Testis (tissue), 5 donors: ENCODE measurements at places on chromosomes 7 and 10.

DNA sequence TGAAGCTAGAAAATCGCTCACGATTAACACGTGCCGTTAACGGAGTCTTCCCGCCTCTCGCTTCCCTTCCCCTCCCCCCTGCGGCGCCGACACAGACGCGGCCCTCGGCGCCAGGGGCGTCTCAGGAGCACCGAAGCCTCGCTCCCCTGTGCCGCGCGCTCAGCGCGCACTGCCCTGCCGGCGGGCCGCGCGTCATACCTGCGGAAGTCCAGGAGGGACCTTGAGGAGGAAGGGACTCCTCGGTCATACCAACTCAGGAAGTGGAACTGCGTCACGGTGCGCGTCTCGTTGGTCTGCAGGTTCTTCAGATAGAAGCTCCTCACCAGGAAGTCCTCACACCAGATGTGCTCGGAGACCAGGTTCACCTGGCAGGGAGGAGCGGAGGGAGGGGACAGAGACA is 239.6 kb downstream of the DNAJB6 start:
- peak; percentile 52 for DNase-seq

DNA sequence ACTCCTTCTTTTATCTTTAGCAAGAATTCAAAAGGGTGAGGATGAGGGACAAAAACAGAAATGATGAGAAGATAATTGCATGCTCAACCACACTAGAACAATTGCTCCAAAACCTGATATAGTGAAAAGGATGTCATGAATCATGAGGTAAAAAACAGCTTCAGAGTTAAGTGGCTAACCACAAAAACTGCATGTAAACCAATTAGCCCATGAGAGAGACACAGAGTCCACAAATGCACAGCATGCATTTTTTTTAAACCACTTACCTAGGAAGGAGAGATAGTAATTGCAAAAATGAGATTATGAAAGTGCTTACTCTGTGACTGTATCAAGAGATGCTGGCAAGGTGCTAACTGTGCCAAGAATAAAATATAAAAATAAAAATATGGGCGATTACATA is 132.9 kb downstream of the MBL2 start:
- no peak for DNase-seq

DNA sequence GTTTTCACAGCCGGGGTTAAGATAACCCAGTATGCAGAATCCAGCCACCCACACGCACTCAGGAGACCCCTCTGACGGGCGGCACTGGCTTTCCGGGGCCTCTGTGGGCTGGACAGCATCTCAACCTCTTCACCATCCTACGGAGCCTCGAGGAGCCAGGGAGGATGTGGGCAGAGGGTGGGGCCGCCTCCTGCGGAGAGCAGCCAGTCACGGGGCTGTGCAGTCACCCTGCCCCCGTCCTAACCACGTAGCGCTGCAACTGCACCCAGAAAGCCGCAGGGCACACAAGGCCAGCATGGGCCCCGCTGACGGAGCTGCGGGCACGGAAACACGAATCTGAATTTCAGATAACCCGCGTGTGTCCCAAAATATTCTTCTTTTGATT is 270.3 kb downstream of the ELFN1 start:
- DNase-seq, result peak; percentile 62

- no peak for DNase-seq
These were observed 197.6 kb downstream of the WDR37 start for GRCh38 chr10:1253523-1254353.

GRCh38 chr10:97651773-97652172 is 11.3 kb downstream of the PI4K2A start:
- DNase-seq, result no peak

- DNase-seq, result no peak
These were observed 730.9 kb downstream of the GRID1 start for GRCh38 chr10:85635650-85636049.

DNA sequence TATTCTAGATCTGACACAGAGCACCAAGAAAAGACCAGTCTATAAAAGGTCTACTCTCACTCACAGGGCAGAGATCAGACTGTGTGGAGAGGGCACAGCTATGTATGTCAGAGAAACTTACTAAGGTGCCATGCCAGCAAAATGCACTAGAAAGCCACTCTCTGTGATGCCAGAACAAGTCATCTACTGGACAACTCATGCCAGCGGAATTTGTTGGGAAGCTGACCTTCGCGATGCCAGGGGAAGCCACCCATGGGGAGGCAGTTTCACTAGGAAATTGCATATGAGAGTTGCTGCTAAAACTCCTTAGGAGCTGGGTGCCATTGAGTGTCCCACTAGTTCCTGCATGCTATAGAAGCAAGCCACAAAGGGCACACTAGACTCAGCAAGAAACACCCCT is 58.5 kb downstream of the MICU1 start:
- no peak for DNase-seq

GRCh38 chr10:123704812-123705211 is 38.7 kb downstream of the GPR26 start:
- DNase-seq, result no peak

- no peak for DNase-seq
These were observed 121.3 kb upstream of the ODAD2 start for GRCh38 chr10:28120043-28120749.

- DNase-seq, result no peak
These were observed 171.8 kb downstream of the MLLT10 start for GRCh38 chr10:21705828-21706176.

DNA sequence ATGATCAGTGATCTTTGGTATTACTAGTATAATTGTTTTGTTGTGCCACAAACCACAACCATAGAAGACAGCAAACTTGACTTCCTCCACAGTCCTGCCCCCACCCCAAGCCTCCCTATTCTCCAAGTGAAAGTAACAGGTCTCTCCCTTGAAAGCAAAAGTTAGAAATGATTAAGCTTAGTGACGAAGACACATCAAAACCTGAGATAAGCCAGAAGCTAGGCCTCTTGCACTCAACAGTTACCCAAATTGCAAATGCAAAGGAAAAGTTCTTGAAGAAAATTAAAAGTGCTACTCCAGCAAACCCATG is 7.5 kb downstream of the SAR1A start:
- DNase-seq, result no peak

DNA sequence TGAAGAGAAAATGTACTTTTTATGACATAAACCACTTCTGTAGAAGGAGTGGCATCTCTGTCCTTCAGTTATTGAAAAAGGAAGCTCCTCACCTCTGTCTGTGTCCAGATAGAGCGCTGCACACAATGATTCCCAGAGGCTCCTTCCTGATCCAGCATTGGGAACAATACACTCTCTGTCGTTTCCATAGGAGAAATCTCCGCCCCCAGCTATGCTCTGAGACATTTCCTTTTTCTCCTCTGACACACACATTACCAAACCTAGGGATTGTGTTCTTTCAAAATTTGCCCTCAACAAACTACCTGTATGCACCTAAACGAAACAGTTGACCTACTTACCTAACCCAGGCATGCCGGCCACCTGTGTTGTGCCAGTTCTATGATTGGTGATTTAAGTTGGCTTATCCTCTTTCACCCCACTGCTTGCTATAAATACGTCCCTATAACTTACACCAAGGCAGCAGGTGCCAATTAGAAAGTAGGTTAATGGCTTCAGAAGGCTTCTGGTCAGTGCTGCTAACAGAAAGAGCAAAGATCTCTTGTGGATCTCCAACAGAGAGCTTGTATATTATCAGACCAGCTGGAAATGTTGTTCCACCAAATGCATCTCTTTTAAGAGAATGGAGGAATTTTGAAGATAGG is 140.1 kb upstream of the JCAD start:
- DNase-seq, result no peak

DNA sequence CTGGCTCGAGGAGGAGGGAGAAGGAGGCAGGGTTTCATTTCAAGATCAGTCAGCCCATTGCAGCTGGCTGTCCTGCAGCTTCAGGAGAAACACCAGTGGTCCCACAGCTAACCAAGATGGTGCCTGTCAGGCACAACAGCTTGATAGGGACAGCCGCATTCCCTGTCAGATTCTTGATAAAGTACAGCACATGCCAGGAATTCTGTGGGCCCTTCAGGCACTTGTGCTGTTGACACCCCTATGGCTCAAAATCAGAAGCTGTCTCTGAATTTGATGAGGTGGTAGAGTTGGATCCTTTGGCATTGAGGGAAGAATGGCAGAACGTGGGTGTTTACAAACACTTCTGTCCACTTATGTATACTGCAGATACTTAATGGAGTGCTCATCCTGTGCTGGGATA is 354.3 kb downstream of the KCNMA1 start:
- DNase-seq, result no peak

DNA sequence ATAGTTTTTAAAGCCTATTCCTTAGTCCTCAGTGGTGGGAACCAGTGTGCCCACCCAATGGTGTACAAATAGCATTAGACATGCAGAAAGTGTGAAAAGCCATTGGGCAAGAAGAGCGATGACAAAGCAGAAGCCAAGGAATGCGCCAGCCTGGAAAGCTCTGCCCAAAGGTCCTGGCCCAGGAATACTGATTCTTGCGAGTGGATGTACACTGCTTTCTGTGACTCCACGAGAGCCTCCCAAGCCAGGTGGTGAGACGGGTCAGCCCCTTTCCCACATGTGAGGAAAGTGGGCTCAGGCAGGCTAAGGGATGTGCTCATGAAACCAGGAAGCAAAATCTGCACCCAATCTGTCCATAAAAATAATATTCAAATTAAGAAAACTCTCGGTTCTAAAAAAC is 106.6 kb downstream of the ADCY1 start:
- DNase-seq, result no peak

- DNase-seq, result peak; percentile 77
These were observed 1.2 kb upstream of the PFKFB3 start for GRCh38 chr10:6201516-6201975.

DNA sequence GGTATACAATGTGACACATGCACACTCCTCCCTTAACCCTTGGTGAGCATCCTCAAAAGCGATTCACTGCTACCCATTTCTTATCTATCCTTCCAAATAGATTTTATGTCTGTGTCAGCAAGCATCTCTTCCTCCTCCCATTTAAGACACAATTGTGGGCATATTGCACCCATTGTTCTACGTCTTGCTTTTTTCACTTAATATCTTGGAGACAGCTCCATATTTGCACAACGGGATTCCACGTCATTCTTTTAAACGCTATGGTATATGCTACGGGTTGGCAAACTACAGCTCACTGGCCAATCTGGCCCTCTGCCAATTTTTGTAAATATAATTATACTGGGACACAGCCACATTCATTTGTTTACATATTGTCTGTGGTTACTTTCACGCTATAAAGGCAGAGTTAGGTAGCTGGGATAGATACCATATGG is 88.6 kb downstream of the RNF216 start:
- DNase-seq, result no peak

DNA sequence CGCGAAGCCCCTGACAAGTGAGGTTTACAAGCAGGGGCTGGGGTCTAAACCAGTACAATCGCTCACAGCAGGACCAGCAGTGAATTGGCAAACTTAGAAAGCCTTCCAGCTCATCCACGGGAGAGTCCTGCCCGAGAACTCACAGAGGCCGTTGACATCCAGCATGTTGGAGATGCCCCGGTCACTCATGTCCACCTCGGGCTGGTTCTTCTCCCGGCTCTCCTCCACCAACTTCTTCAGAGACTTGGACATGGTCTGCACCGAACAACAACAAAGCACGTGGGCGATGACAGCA is 447 bp downstream of the RSU1 start:
- peak; percentile 30 for DNase-seq

- DNase-seq, result no peak
These were observed 82.8 kb downstream of the ALOX5 start for GRCh38 chr10:45456822-45457221.

- no peak for DNase-seq
These were observed 5.3 kb upstream of the CLIP2 start for GRCh38 chr7:74283858-74284447.

GRCh38 chr7:70600993-70601392 is 531.0 kb upstream of the GALNT17 start:
- DNase-seq, result no peak

DNA sequence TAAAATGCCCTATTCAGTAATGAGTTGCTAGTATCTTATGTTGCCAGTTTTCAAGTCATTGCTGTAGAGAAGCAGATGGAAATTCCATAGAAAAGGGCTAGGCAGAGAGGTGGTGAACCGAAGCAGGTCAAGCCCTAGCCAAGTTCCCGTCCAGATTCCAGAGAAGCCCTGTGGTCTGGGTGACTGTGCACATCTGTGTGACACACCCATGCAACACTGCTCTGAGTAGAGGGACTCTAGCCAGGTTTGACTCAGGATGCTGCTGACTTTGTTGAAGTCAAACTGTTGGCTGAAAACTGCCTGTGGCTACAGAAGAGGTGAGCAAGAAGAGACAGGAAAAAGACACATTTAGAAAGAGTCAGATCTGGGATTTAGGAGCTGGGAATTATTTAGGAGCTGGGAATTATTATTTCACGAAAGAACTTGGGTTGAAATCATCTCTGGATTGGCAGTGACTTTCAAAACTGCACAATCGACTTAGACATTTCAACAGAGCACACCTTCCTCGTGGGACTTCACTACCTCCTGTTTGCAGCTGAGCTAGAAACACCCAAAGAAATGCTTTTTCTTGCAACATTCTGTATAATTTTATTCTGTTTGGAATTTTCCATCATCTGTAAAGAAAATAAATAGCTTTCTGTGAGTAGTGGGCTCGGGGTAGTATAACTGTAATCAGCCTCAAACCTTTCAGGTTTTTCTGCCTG is 149.1 kb upstream of the PRKCQ start:
- DNase-seq, result no peak

DNA sequence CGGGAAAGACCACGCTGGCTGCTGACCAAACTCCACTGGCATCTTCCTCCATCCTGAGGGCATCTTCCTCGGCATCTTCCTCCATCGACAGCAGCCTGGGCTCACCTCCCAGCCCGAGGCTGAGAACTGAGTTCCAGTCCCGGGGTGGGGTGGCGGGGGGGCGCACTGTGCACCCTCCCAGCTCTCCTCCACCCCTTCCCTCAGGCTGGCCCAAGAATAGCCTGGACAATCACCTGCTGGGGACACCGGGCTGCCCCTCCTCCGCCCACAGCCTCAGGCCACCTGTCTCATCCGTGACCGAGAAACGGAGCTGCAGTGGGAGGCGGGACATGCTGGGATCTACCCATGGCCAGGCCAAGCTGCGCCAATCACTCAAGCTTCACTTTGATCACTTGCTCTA is 37.2 kb downstream of the DIP2C start:
- no peak for DNase-seq

- peak; percentile 83 for DNase-seq
These were observed 24.0 kb downstream of the TMEM176A start for GRCh38 chr7:150824379-150825177.

DNA sequence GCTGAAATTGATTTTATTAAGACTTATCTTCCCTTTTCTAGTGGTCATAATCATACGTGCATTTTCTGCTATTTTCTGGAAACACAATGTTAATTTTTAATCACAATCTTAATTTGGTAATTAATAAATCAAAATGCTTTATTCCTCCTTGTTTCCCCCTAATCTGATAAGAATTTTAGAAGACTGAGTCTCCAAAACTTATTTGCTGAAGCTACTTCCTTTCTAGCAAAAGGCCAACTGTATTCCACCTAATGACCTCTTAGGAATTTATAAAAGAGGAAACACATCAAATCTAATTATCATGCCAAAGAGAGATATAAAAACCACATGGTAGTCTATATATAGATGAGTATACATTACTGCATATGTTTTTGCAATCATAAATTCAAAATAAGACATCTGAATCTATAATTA is 140.6 kb downstream of the GNAI1 start:
- DNase-seq, result no peak
